Activated CD4-positive, alpha-beta T cell treated with anti-CD3 and anti-CD28 coated beads, Interleukin-10, Interleukin-2, amounts not matched to agents 100 ng/mL and 50 ng/mL, durations not matched to agents 16 hours and 8 hours (primary cell): ENCODE measurements at places on chromosomes 13 and 19.
A peak's percentile ranks its signal among the peaks of the same experiment; 100 is the strongest.

DNA sequence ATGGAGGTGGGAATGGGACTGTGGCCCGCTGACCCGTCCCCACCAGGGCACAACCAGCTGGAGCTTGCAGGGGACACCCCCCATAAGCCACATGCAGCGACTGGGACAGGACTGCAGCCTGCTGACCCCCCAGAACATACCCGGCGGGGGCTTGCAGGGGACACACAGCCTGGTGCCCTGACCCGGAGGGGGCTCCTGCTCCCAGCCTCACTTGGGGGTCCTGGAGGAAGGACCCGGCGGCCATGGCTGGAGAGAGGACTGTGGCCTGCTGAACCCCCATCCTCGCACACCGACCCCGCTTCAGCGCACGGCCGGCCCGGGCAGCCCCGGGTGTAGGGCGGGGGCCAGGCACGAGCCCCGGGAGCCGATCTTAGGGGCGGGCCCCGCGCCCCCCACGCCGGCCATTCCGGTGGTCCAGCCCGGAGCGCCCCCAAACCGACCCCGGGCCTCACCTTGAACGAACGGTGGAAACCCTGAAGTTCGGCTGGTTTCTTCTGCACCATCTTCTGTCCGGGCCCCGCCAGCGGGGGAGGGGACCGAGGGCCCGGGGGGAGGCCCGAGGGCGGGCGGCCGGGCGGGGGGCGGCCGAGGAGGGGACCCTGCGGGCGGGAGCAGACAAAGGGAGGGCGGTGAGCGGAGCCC, 574 bp downstream of the MKNK2 start:
- DNase-seq = no peak

GRCh38 chr19:1000095-1000494, at the start of gene GRIN3B:
TSS of gene GRIN3B (plus strand) at chr19:1000419. CDS start at chr19:1000438, 19 bp downstream.
- DNase-seq = peak; percentile 70

- no peak for DNase-seq
Measured at GRCh38 chr19:2724148-2724557, 3.0 kb upstream of the DIRAS1 start.

DNA sequence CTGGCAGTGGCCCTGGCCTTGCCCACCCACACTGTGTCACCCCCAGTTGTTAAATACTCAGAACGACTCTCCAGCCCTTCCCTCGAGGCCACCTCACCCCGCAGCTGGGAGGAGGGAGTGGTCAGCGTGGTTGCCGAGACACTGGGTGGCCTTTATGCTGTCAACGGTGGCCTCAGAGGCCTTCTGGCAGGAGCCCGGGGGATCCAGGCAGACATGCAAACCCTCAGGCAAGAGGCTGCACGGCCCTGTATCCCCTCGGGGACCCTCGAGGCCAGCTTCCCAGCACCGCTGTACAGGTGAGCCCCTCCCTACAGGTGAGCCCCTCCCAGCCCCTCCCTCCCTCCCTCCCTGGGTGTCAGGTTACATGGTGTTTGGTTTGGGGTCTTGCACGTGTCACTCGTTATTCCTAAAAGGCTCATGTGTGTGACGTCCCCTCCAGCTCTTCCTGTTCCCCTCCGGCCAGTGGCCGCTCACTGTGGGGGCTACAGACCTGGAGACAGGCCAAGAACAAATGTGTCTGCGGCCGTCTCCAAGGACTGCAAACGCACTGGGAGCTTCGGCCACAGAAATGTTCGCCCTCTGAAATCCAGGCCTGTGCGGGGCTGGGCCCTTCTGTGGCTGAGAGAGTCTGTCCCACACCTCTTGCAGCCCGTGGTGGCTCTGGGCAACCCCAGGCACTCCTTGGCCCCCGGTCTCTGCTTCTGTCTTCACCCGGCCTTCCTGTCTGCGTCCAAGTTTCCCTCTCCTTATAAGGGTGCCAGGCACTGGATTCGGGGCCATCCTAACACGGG, at the start of gene TEKTIP1:
TSS of gene TEKTIP1 (plus strand) at position 210 of the 791 bp plus-strand sequence. CDS start at position 214, 4 bp downstream.
- DNase-seq = no peak

GRCh38 chr19:718251-718951, 9.7 kb downstream of the PALM start:
- DNase-seq = no peak

GRCh38 chr19:16382775-16383543, 58.3 kb downstream of the KLF2 start:
- peak; percentile 73 for DNase-seq

DNA sequence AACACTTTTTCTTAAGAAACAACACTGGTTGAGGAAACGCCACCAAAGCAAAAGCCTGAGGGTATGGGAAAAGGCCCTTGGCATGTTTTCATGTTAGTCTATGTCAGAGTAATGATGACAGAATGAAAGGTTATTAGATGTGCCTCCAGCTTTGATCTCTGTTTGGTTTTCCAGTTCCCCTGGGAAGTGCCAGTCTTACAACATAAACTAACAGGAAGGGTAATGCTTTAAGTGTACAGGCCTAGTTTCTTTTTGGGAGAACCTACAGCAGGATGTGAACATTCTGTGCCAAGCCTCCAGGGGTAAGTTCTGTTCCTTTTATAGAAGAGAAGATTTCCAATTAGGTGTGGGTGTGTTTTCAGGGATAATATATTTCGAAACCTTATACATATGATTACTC, 121.7 kb downstream of the FNDC3A start:
- no peak for DNase-seq

GRCh38 chr13:99797691-99798090, 173.9 kb downstream of the ZIC5 start:
- no peak for DNase-seq

- DNase-seq = peak; percentile 18
Measured at GRCh38 chr13:105048677-105049076, 1486.8 kb downstream of the EFNB2 start.

- DNase-seq = no peak
Measured at GRCh38 chr19:47798904-47799266, 5.5 kb downstream of the TPRX1 start.

GRCh38 chr19:37074111-37074510, 4.1 kb upstream of the ZNF420 start:
- no peak for DNase-seq

DNA sequence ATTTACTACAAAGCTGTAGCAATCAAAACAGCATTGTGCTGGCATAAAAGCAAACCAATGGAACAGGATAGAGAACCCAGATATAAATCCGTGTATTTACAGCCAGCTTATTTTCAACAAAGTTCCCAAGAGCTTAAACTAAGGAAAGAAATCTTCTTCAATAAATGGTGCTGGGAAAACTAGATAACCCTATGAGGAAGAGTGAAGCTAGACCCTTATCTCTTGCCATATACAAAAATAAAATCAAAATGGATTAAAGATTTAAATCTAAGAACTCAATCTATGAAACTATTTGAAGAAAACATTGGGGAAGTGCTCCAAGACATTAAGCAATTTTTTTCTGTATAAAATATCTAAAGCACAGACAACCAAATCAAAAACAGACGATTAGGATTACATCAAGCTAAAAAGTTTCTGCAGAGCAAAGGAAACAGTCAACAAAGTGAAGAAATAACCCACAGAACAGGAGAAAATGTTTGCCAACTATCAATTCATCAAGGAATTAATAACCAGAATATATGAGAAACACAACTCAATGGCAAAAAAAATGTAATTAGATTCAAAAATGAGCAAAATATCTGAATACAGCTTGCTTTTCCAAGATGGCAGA, 480.7 kb downstream of the LMO7 start:
- DNase-seq = no peak

DNA sequence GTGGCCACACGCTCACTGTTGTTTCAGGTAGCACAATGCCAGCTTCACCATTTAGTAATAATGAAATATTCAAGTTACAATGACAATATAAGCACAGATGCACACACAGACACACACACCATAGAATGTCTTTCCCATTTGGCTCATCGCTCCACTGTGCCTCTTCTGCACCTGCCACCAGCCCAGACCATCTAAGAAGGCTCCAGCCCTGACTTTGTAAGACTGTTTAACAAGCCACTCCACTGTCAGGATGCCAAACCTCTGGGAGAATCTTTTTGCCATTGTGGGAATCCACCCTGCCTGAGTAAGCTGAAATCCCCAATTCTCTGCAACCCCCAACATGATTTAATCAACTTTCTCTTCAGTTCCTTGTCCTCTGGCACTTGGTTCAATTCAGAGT, 60.6 kb downstream of the LHFPL6 start:
- no peak for DNase-seq

DNA sequence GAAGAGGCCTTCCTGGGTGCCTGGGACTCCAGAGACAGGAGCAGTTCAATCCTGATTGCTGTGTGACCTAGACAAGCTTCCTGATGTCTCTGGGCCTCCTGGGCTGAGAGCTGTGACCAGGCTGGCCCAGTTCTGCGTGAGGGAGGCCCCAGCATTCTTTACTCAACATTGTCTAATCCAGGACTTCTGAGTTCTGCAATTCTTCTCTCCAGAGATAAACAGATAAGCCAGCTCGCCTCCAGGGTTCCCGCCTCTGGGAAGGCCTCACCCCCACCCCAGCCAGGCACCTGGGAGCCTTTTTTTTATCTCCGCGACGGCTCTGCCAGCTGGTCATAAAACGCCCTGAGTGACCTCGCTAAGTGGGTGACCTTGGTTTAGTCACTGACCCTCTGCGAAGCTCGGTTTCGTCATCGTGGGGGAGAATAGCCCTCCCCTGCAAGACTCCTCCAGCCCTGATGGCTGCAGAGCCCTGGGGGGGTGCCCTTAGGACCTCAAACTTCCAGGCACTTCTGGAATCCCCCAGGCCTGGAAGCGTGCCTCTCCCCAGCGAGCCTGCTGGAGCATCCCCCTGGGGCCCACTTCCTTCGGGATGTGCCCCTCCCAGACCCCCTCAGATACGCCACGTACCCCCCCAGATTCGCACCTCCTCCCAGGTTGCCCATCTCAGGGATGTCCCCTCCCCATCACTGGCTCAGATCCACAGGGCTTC, 1.9 kb downstream of the SULT2B1 start:
- no peak for DNase-seq

- no peak for DNase-seq
Measured at GRCh38 chr13:69194130-69194529, 913.5 kb upstream of the ATXN8OS start.

DNA sequence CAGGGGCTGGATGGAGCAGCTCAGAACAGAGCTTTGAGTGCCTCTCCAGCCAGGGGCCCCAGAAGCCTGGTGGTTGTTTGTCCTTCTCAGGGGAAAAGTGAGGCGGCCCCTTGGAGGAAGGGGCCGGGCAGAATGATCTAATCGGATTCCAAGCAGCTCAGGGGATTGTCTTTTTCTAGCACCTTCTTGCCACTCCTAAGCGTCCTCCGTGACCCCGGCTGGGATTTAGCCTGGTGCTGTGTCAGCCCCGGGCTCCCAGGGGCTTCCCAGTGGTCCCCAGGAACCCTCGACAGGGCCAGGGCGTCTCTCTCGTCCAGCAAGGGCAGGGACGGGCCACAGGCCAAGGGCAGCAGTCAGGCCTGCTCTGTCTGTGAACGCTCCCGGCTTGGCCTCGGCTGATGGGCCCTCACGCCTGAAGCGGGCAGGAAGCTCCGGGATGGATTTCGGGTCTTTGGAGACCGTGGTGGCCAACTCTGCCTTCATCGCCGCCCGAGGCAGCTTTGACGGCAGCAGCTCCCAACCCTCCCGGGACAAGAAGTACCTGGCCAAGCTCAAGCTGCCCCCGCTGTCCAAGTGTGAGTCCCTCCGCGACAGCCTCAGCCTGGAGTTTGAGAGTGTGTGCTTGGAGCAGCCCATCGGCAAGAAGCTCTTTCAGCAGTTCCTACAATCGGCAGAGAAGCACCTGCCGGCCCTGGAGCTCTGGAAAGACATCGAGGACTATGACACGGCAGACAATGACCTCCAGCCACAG, at the start of gene GRK1:
TSS of gene GRK1 (plus strand) at position 269 of the 751 bp plus-strand sequence. CDS start at position 437, 168 bp downstream.
- DNase-seq = no peak

DNA sequence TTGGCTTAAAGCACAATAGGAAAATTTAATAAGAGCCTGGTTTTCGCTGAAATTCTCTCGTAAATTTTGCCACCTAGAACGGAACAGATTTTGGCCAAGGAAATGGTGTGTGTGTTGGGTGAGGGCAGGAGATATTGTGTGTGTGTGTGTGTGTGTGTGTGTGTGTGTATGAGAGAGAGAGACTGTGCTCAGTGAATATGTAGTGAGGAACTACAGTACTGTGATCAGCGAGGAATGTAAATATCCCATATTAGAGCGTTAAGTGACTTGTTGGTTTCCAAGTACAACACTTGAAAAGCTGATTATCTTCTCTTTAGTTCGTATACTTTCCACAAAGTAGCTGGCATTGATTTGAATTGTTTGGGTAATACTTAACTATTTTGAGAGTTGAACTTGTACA, 738.9 kb downstream of the PCDH9 start:
- no peak for DNase-seq

DNA sequence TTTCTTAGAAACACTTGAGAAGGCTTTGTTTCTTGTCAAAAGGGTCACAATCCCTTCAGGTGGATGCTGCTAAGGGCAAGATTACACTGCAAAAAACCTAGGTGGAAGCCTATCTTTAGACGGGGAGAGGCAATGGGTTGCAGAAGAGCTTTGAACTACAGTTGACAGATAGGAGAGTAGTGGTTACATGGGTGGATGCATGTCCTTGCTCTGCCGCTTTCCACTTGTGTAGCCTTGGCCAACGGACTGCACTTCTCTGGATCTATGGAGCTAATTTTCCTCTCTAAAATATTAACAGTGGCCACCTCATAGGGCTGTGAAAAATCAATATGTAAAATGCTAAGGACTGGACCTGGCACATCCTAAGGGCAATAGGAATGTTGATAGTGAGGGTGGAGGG, 980 bp downstream of the BCKDHA start:
- DNase-seq = no peak

- no peak for DNase-seq
Measured at GRCh38 chr19:41456342-41456918, 13.5 kb downstream of the ERICH4 start.

DNA sequence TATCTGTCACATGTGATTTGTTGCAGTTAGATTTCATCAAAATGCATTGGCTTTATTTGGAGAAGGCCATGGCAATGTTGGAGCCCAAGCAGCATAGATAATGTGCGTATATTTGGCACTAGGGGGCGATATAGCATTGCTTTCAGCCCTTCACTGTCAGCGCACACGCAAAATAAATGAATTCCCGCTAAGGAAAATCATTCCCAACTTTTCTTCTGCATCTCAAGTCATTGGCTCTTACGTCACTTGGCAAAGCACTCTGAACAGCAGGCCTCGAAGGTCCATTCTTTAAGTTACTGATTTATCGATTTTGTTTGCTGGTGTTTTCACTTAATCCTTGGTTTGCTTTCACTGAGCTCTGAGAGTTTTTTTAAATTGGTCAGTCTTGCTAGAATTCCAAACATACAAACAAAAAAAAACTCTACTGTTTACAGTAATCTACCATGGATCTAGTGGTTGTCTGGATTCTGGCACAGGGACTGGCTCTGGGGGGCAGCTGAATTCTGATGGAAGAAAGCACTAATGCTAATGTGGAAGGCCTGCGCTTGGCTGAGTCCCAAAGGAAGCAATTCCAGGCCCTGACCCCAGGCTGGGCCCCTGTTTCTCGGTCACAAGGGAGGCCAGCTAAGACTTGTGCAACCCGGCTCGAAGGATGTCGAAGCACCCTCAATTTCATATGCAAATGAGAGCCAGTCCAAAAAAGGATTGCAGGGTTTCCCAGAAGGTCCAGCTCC, 97.7 kb upstream of the IPO5 start:
- peak; percentile 49 for DNase-seq

GRCh38 chr13:81395368-81395767, 1054.4 kb upstream of the SPRY2 start:
- no peak for DNase-seq
